ENCODE measurements at places on chromosomes 7 and 10.

DNA sequence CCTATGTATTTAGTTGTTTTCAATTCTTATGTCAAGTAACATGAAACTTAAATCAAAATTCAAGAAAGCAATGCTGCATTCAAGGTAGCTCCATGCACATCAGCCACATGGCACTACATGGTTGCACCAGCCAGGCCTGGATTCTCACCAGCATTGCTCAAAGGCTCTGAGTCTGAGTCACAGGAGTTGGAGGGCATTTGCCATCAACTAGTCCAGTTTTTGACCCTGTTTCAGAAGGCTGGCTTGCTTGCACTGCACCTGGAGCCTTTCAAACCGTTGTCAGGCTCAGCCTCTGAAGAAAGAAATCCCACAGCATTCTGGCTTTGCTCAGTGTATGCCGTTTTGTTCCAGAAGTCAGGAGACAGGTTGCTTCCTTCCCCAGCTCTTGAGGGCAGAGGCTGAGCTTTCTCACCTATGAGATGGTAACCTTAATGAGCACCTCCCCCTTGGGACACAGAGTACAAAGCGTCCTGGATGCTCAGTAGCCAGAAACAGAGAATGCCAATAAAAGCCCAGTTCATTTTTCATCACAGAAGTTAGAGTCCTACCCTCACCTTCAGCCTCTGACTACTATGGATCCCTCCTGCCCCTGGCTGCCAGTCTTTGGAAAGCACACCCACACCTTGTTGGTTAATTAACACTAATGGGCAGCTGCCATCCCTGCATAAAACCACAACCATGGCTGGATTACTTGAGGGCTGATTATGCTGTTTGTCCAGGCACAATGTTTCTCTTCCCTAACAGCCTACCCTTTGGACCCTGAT lies 288.4 kb upstream of the LRRTM3 start:
- DNase-seq: no peak

- DNase-seq: no peak
Observed at GRCh38 chr7:7861211-7861633, 107.4 kb upstream of the GLCCI1 start.

GRCh38 chr10:78771808-78772455 lies 296.8 kb upstream of the ZMIZ1 start:
- DNase-seq: peak; percentile 57

- no peak for DNase-seq
Observed at GRCh38 chr7:91299952-91300775, 35.9 kb downstream of the FZD1 start.

DNA sequence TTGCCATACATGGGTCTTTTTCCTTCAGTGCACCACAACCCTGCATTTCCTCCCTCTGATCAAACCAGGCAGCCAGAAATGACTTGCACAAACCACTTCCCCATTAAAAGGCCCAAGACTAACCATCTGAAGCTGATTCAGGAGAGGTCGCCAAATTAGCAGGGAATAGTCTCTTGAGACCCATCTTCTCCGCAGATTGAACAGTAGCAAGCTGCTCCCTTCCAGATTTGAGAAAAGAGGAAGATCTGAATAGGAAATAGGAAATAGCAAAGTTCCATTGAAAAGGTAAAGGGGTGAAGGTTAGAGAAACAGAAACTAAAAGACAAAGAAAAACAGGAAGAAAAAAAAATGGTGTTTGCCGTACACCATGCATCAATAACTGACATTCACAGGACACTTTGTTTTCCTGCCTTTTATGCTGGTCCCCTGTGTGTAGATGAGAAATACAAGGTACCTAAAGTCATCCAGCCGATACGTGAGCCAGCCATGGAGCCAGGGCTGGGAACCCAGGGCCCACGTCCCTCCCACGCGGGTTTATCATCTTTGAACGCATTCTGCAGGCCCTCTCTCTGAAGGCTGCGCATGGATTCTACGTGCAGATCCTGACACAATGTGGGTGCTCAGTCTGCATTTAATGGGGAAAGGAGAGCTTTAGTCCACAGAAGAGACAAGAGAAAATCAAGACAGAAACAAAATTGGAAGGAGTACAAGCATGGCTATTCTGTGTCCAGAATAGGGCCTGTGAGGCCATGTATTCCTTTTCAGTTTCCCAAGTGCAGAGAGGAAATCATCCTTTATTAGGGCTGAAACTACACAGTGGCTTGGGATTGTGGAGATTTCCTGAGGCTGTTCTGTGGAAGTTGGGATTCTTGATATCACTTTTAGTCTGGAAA lies 268.4 kb upstream of the NPVF start:
- no peak for DNase-seq
